ENCODE measurements at places on chromosomes 11 and 22. TPM values are rescaled to one million over a fixed set of nuclear protein-coding genes. Genes with fewer than 3 reads are reported as not detected.

TTLL1 gene
- 15.3 TPM for total RNA-seq

TBX1 gene
- 0.34 TPM for total RNA-seq

DNA sequence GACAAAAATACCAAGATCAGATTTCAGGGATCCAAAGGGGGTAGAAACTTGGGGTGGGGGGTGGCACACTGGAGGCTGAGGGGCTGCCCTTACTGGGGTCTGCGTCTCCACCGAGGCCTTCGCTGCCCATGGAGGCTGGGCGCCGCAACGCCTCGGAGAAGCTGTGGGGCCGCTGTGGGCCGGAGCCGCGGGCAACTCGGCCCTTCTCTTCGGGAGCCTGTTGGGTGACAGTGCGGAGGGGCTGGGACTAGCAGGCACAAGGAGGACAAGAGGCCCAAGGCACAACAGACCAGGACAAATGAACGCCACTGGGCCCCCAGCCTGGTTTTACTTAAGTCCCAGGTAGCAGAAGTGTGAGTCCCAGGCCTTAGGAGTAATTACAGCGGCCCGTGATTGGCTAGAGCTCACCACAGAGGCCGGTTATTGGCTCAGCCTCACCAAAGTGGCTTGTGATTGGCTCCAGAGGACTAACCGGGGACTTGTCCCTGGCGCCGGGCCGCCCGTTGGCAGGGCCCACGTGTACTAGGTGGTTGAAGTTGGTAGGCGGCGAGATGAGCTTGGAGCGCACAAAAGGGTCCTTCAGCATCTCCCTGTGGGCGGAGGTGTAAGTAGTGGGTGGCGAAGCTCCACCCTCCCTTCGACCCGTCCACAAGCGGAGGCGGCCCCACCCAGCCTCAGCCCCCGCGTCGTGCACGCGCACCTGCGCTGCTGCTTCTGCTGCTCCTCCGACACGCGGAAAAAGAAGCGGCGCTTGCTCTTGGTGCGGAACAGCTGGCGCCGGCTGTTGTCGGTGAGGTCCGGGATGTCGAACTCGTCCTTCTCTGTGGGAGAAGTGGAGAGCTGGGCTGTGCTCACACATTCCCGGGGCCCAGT is 16.5 kb upstream of the MEN1 start:
- no peak overlapping the region for H3K27ac ChIP-seq
- H3K4me1 ChIP-seq, result no peaks in the 10 kb centered on the region

DNA sequence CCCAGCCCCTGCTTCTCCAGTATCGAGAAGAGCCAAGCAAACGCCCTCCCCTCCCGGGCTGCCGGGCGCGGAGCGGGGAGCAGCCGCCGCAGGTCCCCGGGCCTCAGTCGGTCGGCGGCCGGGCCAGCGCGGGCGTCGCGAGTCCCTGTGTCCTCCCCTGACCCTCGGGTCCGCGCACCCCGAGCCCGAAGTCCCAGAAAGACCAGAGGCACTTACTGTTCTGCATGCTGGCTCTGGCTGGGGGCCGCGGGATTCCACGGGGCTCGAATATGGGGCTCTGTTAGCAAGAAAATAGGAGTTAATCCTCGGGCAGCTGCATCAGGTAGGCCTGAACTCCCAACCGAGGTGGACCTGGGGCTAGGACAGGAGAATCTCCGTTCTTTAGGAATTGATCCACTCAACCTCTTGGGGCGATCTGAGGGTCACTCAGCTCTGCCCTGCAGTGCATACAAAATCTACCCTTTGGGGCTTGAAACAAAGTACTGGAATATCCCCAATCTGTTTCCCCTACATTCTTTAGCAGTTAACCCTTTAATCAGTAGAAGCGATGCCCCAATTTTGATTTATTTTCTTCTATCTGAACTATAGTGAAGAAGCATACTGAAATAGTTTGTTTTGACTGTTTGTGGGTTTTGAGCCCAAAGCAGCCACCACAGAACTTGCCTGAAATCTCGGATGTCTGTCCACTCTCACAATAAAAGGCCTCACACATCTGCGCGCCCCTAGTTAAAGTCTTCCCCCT is 4.8 kb downstream of the PAX6 start:
- H3K36me3 ChIP-seq, result no peaks in the 10 kb centered on the region
- H3K27me3 ChIP-seq, result peaks cover 96% of the 10 kb centered on the region
- no peak overlapping the region for H3K4me3 ChIP-seq

DNA sequence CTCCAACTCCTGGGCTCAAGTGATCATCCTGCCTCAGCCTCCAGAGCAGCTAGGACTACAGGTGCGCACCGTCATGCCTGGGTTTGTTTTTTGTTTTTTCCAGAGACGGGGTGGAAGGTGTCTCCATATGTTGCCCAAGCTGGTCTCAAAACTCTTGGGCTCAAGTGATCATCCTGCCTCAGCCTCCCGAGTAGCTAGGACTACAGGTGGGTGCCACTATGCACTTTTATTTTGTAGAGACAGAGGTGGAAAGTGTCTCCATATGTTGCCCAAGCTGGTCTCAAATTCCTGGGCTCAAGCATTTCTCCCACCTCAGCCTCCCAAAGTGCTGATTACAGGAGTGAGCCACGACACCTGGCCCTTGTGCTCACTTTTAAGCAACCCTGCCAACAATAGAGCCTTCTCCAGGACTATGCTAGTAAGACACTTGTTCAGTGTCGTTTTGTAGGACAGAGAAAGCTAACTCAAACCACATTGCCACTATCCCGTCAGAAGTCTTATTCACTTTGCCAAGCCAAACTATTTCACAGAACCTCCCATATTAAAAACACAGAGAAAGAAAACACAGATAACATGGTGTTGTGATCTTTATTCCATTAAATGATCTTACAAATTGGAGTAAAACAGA is 9.4 kb upstream of the PLAAT3 start:
- H3K4me1 ChIP-seq, result peaks cover 3% of the 10 kb centered on the region
- H3K4me3 ChIP-seq, result no peak overlapping the region
- no peaks in the 10 kb centered on the region for H3K27me3 ChIP-seq
- no peaks in the 10 kb centered on the region for H3K36me3 ChIP-seq
- no peak overlapping the region for H3K27ac ChIP-seq

- H3K4me1 ChIP-seq, result no peaks in the 10 kb centered on the region
- H3K4me3 ChIP-seq, result no peak overlapping the region
- no peaks in the 10 kb centered on the region for H3K36me3 ChIP-seq
- peaks cover 34% of the 10 kb centered on the region for H3K27me3 ChIP-seq
Measured at GRCh38 chr11:112871909-112872500, 89.2 kb upstream of the NCAM1 start.

GRCh38 chr11:96227244-96227643 is 115.8 kb downstream of the MAML2 start:
- H3K27ac ChIP-seq, result peak overlapping the region; percentile 99
- peaks cover 48% of the 10 kb centered on the region for H3K4me1 ChIP-seq
- H3K27me3 ChIP-seq, result no peaks in the 10 kb centered on the region
- H3K4me3 ChIP-seq, result no peak overlapping the region
- peaks cover 9% of the 10 kb centered on the region for H3K36me3 ChIP-seq
- DNase-seq, result no peak

DNA sequence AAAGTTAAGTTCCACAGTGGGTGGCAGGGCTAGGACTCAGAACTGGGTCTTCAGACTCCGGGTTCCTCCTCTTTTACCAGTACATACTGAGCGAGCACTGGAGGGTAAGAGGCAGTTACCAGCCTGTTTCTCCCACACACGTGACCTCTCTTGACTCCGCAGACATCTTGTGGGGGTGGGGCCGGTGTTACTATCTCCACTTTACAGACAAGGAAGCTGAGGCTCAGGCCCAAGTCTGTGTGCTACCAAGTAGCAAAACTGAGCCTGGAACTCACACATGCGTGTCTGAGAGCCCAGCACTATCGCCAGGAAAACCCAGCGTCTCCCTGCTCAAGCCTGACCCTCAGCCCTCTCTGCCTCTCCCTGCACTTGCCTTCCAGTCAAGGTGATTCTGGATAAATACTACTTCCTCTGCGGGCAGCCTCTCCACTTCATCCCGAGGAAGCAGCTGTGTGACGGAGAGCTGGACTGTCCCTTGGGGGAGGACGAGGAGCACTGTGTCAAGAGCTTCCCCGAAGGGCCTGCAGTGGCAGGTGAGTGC is 16.0 kb upstream of the SMIM35 start:
- DNase-seq, result no peak
- H3K4me1 ChIP-seq, result peaks cover 4% of the 10 kb centered on the region
- peaks cover 23% of the 10 kb centered on the region for H3K27me3 ChIP-seq
- no peak overlapping the region for H3K27ac ChIP-seq

Measured in mesothelial cell of epicardium (in vitro differentiated cells).